ENCODE measurements at places on chromosomes 1 and 21. TPM values are rescaled to one million over a fixed set of nuclear protein-coding genes. Genes with fewer than 3 reads are reported as not detected.

- DNase-seq: no peak
Observed at GRCh38 chr1:180841415-180841814, 71.3 kb upstream of the KIAA1614 start.

DNA sequence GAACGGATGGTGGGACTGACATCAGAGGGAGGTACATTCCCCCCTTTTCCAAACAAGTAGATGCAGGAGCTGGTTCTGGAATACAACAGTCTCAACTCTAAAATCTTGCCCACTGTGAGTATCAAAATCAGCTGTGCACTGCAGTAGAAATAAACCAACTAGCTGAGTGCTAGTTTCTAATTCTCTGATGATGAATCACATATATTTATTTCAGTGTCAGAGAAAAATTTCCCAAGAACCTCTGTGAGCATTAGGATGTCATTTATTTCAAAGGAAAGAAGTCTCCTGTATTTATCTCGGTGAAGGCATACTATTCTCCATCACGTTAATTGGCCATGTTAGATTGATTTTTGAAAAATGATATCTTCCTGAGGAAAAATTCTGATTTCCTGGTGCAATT is 67.1 kb downstream of the LHX9 start:
- DNase-seq: no peak

DNA sequence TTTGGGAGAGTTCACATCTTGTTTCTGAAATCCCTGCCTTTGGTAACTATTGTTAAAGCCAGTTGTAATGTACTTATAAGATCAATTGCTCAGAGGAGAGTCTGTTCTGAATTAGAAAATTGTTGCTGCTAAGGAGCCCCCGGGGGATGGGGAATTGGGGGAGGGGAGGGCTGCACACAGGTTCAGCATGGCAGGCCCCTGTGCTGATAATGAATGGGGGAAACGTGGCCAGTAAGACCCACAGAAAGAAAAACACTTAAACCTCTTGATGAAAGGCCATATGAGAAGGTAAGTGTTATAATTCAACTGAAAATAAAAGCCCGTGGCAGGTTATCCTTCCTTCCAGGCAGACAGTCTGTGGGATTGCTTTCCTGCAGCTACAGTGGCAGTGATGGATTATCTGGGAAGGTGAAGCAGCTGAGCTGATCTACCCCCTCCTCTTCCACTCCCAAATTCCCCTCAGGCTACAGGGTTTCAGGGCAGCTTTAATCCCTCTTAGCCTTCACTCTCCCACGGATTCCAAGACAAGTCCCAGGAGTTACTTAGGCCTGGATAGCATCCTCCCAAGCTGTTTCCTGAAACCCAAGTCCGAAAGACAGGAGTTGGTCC is 398.8 kb downstream of the TBX15 start:
- DNase-seq: no peak

GRCh38 chr1:118898712-118899111 is 89.4 kb downstream of the TBX15 start:
- DNase-seq: no peak

DNA sequence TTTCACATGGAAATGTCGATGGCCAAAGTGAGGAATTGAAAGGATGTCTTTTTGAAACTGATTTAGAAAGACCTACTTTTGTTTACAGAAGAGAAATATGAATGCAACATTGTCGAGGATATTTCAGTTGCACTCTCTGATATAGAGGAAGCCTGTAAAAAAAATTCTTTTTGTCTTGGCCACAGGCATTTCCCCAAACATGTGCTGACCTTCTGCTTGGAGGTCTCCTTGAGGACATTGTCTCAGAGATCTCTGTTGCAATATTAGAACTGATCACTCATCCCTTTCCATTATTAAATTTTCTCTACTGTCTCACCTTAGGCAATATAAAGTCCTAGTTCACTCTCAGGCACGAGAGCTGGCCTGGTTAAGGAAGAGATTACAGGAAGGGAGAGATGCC is 16.0 kb downstream of the S100A11 start:
- DNase-seq: no peak

GRCh38 chr1:155499953-155500639 is 62.5 kb downstream of the ASH1L start:
- no peak for DNase-seq

- no peak for DNase-seq
Observed at GRCh38 chr21:18114810-18115209, 129.8 kb upstream of the CHODL start.

GRCh38 chr1:100524355-100524754 is 13.6 kb upstream of the GPR88 start:
- no peak for DNase-seq

DNA sequence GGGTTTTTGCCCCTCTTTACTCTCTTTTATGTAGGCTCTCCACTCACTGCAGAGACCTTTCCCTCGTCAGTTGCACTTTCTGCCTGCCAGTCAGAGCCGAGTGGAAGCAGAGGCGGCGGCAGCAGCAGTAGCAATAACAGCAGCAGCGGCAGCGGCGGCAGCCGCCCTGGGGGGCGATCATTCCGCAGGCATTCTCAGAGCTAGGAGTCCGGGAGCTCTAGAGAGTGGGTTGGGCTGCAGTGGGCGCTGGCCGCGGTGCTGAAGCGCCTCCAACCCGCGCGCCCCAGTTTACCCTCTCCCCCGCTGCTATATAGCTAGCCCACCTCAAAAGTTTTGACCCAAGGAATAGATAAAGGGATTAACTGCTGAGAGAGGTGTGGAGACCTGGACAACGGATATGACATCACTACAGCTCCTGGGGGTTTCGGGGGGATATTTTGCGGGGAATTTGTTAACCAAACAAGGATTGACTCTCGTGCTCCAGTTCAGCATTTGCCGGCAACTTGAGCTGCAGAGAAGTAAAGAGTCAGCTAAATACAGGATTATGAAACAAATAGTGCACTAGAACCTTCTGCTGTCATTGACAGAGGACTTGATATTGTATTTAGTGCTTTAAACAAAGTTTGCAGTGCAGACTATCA is at the start of gene OLFM3:
OLFM3 (minus strand) TSS at position 102 of the 641 bp plus-strand sequence.
- no peak for DNase-seq

The CLCNKB gene
- total RNA-seq: not detected

The SELL gene
- not detected for total RNA-seq

The YRDC gene
- total RNA-seq: 10.7 TPM

The TCEANC2 gene
- total RNA-seq: 3.2 TPM

The PSMB4 gene
- 330 TPM for total RNA-seq

All from Caco-2 (cell line).